ENCODE measurements at places on chromosomes 4 and X.
A peak's percentile ranks its signal among the peaks of the same experiment; 100 is the strongest.

- no peak for DNase-seq
Measured at GRCh38 chrX:69033936-69034335, 131.3 kb downstream of the PJA1 start.

DNA sequence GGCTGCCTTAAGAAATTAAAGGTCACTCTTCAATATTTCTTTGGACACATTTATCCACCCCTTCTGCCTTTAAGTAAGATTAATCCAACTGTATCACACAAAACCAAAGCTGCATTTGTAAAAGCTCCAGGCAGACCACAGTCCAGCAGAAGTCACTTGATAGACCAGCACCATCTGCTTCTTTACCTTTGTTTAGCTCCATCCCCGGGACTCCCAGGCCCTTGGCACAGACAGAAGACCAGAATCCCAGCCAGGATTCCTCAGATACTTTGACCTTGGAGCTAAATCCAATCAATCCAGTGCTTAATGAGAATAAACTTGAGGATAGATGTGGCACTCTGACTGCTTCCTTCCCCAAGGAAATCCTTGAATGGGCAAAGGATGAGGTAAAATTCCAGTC, 333.1 kb upstream of the RASGEF1B start:
- DNase-seq: no peak

DNA sequence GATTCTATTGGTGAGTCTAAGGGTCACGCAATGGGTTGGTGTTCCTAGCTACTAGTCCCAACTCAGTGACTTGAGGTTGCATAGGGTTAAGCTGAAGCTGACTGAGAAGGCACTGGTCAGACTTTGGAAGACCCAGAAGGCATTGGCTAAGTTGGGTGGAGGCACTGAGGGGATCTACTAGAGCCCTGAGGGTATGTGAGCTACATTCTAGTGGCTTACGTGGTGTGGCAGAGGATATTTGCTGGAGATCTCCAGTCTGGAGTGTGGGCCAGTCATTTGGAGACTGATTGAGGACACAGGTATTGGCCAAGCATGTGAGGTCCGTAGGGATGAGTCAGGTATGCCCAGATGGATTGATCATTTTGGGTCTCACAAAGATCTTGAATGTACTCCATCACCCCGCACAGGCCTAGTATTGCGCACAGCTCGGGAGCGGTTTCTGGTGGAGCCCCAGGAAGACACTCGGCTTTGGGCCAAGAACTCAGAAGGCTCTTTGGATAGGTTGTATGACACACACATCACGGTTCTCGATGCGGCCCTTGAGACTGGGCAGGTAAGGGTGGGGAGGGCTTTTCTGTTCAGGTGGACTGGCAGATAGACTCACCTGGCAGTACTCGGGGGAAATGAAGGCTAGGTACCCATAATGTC, 7.2 kb downstream of the USP11 start:
- no peak for DNase-seq

GRCh38 chr4:158580064-158580463, 58.4 kb downstream of the RXFP1 start:
- DNase-seq: no peak

DNA sequence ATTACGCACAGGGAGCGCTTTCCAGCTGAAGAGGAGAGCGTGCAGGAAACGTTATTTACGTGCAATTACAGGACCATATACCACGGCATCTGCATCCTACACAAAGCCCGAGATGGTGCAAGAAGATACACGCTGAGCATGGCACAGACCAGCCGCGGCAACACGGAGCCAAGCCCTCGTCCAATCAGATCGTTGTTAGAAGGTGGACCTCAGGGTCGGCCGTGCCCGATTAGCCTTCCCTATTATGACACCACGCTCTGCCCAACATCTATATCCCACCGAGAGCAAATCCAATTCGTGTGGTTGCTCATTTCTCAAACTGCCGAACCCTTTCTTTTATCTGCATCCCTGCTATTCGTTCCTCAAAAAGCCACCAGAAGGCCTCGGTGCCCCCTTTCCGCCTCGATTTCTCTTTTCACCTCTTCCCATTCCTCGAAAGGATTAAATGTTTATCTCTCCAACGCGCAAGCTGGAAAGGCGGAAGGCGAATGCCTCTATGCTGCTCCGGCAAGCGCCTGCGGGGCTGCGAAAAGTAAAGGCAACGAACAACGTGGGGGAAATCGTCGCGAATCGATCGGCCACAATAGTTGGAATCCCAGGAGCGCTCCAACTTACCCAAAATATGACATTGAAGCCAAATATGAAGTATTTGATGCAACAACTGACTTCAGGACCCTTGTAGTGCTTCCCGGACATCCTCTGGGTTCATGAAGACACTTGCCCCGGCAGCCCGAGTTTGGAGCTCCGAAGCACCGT, 702 bp downstream of the TSPAN5 start:
- DNase-seq: peak; percentile 39

GRCh38 chrX:79107891-79108718, 36.4 kb upstream of the GPR174 start:
- no peak for DNase-seq

DNA sequence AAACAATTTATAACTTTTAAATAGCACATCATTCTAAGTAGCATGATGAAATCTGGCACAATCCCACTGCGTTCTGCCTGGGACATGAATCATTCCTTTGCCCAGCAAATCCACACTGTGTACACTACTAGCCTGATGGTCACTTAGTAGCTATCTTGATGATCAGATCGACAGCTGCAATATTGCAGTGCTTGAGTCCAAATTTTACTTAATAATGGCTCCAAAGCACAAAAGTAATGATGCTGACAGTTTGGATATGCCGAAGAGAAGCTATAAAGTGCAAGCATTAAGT, 86.6 kb upstream of the NPNT start:
- DNase-seq: no peak

GRCh38 chr4:118033148-118034052, 886 bp upstream of the NDST3 start:
- peak; percentile 58 for DNase-seq

GRCh38 chr4:73527196-73527595, 45.7 kb downstream of the AFM start:
- DNase-seq: no peak

GRCh38 chrX:153665726-153666306, 7.8 kb downstream of the PNCK start:
- no peak for DNase-seq

DNA sequence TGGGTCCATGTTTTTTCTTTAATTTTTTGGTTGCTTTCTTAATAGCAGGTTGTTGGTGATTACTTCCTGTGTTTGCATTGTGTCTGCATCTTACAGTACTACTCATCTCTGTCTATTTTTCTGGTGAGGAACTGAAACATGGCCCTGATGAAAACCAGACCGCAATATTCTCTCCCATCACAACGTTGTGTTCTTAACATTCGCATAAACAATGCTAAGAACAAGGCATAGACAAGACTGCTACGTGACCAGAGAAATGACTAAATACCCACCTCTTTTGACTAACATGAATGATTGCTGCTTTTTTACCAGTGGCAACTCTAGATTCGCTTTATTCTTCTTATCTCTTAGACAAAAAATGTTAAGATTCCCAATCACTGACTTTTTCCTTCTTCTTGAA, 179.1 kb downstream of the GC start:
- no peak for DNase-seq

- DNase-seq: no peak
Measured at GRCh38 chr4:162865102-162865501, 301.6 kb downstream of the NAF1 start.

- peak; percentile 6 for DNase-seq
Measured at GRCh38 chr4:46329118-46329976, 60.6 kb downstream of the GABRA2 start.

- DNase-seq: no peak
Measured at GRCh38 chr4:183229397-183229796, 90.7 kb downstream of the CLDN22 start.

GRCh38 chrX:21853578-21853977, 2.2 kb upstream of the YY2 start:
- no peak for DNase-seq

DNA sequence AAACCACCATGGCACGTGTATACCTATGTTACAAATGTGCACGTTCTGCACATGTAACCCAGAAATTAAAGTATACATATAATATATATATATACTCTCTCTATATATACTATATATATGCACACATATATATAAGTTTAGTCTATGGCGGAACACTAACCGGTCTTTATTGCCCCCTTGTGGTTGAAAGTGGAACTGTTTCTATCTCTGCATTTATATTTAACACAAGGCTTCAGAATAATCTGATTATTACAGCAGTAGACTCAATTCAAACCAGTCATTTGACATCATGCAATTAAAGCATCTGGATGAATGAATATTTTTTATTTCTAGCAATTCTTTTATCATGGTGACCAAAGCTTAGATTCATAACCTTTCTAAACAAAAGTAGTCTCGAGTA, 14.6 kb downstream of the RAB9B start:
- peak; percentile 21 for DNase-seq

DNA sequence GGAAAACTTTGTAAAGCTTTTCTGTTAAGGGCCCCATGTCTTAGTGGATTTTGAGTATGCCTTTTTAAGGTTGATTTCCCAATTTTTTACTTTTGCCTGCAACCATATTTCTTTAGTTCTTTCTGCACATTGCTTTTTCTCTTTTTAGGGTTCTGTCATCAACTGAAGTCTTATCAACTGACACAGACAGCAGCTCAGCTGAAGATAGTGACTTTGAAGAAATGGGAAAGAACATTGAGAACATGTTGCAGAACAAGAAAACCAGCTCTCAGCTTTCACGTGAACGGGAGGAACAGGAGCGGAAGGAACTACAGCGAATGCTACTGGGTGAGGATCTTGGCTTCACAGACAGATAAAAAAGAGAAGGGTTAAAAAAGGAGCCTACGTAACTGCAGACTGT, 27.8 kb downstream of the TAF1 start:
- no peak for DNase-seq

- DNase-seq: no peak
Measured at GRCh38 chrX:9466124-9466495, 1.3 kb downstream of the TBL1X start.

DNA sequence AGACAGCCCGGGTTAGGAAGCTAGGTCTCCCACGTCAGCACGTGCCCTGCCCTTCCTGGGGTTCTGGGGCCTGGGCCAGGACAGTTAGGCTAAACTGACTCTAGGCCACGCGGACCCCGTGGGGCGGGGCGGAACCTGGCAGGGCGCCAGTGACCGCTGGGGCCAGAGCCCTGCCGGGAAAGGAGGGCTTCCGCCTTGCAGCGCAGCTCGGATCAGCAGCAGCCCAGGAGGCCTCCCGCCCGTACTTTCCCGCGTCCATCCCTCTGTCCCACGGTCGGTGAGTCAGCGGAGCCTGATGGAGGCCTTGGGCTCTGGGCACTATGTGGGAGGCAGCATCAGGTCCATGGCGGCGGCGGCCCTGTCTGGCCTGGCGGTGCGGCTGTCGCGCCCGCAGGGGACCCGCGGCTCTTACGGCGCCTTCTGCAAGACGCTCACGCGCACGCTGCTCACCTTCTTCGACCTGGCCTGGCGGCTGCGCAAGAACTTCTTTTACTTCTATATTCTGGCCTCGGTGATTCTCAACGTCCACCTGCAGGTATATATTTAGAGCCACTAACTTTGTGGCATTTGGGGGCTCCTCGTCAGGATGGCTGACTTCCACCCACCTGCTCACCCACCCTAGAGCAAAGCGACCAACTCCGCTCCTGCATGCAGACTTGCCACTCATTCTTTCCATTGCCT, at the start of gene SMIM10:
Gene SMIM10 (plus strand): TSS at position 191 of the 681 bp plus-strand sequence. CDS start 105 bp downstream, at position 296.
- DNase-seq: no peak

GRCh38 chr4:7107166-7107905, 39.5 kb upstream of the GRPEL1 start:
- no peak for DNase-seq

DNA sequence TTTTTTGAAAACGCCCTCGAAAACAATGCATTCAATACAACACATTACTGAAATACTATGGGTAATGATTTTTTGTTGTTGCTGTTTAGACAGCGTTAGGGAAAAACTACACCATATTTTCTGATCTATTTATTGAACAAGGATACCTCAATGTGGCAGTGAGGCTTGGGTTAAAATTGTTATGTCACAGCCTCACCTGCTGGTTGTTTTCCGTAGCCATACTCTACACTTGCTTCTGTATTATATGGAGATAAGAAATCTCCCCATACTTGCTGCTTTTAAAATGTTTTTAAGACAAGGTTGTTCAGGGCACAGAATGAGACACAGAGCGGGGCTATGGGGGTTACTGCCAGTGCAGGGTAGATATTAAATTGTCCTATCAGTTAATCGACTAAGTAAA, 221.6 kb upstream of the FTHL17 start:
- no peak for DNase-seq

DNA sequence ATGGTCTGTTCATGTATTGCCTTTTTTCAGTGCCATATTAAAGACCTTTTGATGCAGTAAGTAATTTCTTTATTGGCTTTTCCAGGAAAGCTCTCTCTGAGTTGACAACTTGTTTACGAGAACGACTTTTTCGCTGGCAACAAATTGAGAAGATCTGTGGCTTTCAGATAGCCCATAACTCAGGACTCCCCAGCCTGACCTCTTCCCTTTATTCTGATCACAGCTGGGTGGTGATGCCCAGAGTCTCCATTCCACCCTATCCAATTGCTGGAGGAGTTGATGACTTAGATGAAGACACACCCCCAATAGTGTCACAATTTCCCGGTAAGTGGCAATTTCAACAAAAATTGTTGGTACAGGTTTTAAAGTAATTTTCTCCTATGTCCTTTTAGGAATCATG, 148.0 kb downstream of the STIM2 start:
- no peak for DNase-seq
